ENCODE measurements at places on chromosomes 4 and X.

- DNase-seq: no peak
Observed at GRCh38 chr4:26482508-26483462, 7.5 kb downstream of the CCKAR start.

DNA sequence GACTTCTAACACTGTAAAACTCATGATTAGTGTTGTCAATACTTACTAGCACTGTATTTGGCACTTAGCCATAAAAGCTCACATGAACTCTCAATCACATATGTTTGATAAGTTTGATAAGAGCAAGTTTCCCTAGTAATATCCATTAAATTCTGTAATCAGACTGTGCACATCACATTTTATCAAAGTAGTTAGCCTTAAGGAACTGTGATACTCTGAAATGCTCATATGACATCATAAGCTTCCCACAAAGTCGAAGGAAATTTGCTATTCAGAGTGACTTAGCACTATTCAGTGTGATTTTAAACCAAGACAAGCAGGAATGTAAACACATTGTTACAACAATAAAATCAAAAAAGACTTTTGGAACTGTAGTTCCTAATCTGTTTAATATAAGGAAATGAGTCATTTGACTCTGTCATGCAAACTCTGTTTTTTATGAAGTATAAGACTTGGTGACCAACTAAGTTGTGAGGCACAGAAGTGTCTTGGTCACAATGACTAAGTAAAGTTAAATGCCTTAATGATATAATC is 6.7 kb downstream of the SLC7A11 start:
- no peak for DNase-seq

DNA sequence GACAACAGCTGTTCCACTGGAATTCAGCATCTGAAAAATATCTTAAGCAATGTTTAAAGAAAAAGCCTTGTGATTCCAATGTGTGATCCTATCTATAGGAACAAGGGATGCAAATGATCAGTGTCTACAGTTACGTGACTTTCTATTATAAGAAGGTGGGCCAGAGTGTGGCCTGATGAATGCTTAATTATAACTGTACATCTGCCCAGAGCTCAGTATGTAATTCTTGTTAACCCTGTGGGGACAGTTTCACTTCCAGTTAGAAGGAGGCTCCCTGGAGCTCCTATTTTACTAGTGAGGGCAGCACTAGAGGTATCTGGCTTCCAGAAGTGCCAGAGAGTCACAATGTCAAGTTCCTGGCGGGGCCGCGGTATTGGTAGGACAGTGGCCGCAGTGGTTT is 288.5 kb downstream of the USP46 start:
- no peak for DNase-seq

GRCh38 chrX:46262304-46262703 is 282.9 kb downstream of the ZNF674 start:
- DNase-seq: no peak

- no peak for DNase-seq
Observed at GRCh38 chrX:79336869-79337815, 30.0 kb downstream of the ITM2A start.

- no peak for DNase-seq
Observed at GRCh38 chr4:142959173-142959572, 113.1 kb upstream of the INPP4B start.

DNA sequence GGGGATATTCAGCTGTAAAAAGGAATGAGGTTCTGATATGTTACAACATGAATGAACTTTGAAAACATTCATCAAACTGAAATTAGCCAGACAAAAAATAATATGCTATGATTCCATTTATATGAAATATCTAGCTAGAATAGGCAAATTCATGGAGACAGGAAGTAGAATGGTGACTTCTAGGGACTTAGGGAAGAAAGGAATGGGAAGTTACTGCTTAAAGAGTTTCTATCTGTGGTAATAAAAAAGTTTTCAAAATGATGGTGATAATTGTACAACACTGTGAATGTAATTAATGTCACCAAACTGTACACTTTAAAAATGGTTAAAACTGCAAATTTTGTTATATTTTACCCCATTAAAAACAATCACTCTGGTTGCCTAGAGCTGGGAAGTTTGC is 30.2 kb downstream of the SMIM14 start:
- DNase-seq: no peak

All from CD4-positive, alpha-beta T cell treated with Interferon gamma for 1 hour (primary cell).